ENCODE measurements at places on chromosomes 13 and 19.

- no peak for DNase-seq
Observed at GRCh38 chr13:99983499-99984401, 2.2 kb downstream of the ZIC2 start.

- DNase-seq, result no peak
Observed at GRCh38 chr19:5580161-5580571, 12.4 kb upstream of the TINCR start.

GRCh38 chr13:66534561-66534960 is 695.6 kb downstream of the PCDH9 start:
- no peak for DNase-seq

DNA sequence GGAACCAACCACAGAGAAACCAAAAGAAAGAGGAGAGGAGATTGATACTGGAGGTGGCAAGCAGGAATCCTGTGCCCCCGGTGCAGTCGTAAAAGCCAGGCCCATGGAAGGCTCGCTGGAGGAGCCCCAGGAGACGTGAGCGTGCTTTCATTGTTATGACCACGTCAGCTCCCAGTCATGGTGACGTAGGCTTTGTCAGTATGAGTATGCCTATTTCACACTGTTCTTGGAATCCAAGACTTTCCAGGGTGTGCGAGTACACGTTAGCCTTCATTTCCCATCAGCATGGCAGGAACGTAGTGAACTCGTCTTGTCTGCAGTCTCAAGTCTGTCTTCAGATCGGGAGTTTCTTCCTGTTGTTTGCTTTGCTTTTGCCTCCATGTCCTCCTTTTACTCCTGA is 15.4 kb upstream of the CHAMP1 start:
- DNase-seq, result no peak

DNA sequence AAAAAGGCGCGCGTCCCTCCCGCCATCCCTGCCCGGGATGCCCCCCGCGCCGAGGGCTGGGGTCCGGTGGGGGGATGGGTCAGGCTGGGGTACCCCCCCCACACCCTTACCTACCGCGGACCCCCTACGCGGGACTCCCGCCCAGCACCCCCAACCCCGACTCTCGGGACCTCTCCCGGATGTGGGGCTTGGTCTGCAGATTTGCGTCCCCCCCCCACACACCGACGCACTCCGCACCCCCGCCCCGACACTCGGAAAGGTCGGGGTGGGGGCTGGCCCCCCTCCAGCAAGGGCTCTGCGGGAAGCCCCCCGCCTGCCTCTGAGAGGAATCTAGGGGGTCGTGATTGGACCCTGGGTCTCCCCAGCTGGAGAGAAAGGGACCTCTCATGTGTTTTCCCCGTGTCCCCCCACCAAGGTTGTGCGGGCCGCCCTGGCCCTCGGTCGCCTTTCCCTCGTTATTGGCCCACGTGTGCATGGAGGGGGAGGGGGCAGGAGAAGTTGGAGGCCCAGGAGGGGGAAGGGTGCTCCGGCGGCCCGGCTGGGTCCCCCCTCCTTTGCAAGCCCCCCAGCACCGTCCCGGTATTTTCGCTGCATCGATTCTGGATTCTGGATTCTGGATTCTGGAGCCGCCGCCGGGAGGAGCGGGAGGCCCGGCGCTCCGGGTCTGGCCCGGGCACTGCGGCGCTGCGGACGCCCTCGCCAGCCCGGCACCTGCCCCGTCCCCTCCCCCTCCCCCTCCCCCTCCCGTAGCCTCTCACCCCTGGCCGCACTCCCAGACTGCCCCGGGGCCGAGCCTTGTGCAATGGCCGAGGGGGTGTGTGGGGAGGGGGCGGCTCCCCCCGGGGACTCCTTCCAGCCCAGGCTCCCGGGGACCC is 607 bp downstream of the NFIC start:
- no peak for DNase-seq

- peak; percentile 43 for DNase-seq
Observed at GRCh38 chr13:38223089-38223488, 126.6 kb upstream of the UFM1 start.

DNA sequence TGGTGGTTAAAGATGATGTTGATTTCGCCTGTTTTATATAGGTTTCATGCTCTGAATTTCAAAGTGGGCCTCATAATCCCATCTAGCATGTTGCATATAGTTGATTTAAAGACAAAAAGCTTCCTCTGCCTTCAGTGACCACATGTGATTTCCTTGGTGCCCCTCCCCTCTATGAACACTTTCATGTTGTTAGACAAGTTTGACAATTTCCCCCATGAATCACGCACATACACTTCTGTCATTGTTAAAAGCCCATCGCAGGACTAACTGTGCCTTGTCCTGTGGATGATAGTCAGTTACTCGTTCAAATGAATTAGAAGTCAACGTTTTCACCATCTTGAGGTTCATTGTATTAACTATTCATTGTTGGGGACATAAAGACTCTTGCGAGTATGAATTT is 6.7 kb downstream of the TNFSF11 start:
- DNase-seq, result no peak

DNA sequence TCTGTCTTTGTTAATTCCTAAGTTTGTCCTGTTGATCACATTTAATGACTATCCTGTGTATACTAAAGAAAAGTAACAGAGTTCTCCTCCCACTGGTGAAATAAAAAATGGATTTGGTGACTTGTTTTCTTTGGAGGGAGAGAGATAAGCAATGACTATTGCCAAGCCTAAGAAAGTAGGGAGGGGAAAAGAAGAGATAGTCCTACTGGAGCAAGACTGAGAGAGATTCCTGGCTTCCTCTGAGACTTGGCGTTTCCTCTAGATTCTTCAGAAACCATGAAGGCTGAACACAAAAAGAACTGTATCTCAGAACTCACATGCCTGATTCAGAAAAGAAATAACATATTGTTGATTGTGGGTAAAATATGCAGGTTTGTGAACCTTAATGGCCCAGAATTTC is 406.5 kb downstream of the FOXO1 start:
- peak; percentile 20 for DNase-seq

GRCh38 chr13:76680112-76680511 is 206.1 kb downstream of the KCTD12 start:
- DNase-seq, result no peak

- no peak for DNase-seq
Observed at GRCh38 chr19:46309056-46309455, 12.2 kb downstream of the HIF3A start.

DNA sequence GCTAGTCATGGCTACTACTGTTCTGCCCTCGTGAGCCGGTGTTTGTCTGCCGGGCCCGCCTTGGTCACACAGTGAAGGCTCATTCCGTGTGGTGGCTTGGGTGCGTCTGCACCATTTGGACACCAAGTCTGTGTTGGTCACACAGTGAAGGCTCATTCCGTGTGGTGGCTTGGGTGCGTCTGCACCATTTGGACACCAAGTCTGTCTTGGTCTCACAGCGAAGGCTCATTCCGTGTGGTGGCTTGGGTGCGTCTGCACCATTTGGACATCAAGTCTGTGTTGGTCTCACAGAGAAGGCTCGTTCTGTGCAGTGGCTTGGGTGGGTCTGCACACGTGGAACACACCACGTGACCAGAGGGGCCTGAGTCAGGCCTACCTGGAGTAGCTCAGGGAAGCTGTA is 29.0 kb upstream of the DCUN1D2 start:
- no peak for DNase-seq

- no peak for DNase-seq
Observed at GRCh38 chr19:51766461-51766860, 5.5 kb downstream of the FPR2 start.

GRCh38 chr13:54424344-54424743 is 1395.7 kb downstream of the OLFM4 start:
- DNase-seq, result no peak

GRCh38 chr13:91359631-91360030 is 12.1 kb downstream of the MIR17HG start:
- DNase-seq, result no peak

- peak; percentile 76 for DNase-seq
Observed at GRCh38 chr19:35868172-35868822, at the start of gene APLP1. Gene APLP1 (plus strand): TSS chr19:35868574. CDS start chr19:35868637, 63 bp downstream.

DNA sequence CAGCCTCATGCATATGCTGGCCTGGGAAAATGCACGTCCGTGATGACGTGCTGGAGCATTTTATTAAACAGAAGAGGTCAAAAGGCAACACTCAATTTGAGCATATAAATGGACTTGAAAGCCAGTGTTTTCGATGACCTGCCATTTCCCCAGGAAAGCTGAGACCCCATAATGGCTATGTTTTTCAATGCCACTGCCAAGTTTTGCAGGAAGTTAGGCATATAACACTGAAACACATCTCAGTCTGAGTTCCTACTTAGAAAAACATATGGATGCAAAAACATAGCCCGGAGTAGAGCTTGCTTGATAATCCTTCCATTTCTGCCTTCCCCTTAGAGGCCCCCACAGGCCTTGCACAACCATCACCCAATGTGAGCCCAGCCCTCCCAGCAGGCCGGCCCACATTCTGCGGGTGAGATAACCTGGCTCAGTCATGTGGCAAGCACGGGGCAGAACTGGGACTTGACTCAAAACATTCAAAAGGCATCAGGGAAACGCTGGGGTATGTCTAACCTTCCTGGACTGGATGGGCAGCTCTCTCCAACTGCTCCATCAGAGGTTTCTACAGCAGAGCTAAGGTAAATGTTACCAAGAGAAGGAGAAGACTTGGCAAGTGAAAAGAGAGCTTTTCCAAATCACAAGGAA is 24.9 kb downstream of the EPS15L1 start:
- DNase-seq, result peak; percentile 98

DNA sequence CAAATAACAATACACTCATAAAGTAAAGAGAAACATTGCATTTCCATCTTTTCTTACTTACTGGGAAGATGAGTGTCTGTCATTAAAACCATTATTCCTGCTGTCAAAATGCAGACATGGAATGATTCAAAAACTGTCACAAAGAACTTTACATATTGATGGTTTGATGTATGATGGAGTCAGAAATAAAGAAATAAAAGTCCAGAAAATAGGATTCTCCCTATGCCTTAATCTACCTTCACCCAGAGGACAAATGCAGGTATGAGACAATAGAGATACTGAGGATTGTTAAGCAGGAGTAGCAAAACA is 656.1 kb downstream of the TBC1D4 start:
- no peak for DNase-seq

GRCh38 chr19:54608792-54609191 is 15.4 kb downstream of the LILRA1 start:
- no peak for DNase-seq

- peak; percentile 75 for DNase-seq
Observed at GRCh38 chr13:111006506-111007031, 91.7 kb upstream of the ANKRD10 start.

DNA sequence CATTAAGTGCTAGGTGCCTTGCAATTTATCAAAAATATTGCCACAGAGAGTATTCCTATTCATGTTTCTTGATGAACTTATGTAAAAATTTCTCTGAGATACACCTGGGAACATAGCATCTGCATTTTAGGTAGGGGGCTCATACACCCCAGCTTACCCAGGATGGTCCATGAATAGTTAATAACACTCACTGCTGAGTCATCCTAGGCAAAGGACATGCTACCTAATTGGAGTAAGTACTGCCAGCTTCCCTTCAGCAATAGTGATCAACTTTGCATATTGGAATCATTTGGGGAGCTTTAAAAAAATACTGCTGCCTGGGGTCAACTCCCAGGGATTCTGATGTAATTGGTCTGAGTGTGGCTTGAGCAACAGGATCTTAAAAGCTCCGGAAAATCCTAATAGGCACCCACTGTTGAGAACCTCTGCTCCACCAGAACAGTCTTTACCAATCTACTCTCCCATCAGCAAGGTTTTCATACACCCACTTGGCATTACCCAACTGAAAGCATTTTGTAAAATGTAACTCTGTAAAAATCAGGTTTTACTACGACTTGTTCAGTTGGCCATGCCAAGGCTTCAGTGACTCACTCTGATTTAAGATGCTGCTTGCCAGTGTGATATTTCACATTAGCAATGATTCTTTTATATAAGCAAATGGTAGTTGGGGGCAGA is 67.2 kb upstream of the FNDC3A start:
- DNase-seq, result no peak

DNA sequence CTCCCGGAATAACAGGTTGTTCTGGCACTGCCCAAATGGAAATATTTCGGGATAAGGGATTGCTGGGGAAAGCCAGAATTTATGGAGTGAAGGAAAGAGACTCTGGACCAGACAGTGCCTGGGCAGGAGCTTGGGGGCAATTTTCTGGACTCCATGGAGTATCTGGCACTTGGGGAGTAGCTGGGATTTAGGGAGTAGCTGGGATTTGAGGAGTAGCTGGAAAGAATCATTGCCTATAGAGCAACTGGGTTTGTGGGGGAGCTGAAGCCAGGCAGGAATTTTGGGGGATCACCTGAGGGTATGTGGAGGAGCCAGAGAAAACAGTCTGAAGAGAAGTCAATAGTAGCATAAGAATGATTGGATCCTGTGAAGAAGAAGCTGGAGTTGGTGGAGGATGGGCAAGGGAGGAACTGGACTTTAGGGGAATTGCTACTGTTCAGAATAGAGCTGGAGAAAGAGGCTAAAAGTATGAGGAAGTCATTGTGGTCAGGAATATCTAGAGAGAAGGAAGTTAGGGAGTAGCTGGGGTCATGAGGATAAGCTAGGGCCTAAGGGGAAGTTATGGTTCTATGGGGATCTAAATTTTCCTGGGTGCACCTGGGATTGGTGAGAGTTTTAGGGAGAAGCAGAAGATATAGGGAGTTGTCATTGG is 14.8 kb downstream of the FSD1 start:
- no peak for DNase-seq

DNA sequence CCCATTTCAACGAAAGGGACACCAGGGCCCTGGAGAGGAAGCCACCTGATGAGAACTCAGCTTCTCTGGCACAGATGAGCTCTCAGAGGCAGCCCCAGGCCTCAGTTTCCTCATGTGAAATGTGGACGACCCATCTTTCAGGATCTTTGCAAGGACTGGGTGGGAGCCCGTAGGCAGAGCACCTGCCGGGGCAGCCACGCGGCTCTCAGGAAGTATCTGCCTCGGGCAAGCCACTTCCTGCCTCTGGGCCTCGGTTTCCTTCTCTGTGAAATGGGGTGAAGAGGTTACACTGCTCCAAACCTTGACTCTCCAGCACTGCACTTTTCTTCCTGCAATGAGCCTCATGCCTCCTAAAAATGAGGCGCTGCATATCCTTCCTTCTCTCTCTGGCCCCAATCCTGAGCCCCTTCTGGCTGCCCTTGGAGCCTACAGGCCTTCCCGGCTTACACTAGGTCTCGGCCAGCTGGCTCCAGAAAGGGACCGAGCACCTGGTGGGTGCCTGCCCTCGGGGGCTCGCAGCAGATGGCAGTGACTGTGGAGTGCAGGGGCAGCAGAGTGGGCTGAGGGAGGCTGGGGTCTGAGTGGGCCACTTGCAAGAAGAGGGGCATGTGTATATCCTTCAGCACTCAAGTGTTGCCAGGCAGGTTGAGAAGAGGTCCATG is 3.5 kb downstream of the SSBP4 start:
- no peak for DNase-seq

Data from umbilical cord (tissue), 2 donors.